Stimulated activated naive CD4-positive, alpha-beta T cell treated with Interleukin-2 at 50 U/mL for 16 hours (primary cell): ENCODE measurements at places on chromosomes 5 and 9.

- DNase-seq, result no peak
These were observed 73.6 kb downstream of the CTSL start for GRCh38 chr9:87799503-87799902.

- no peak for DNase-seq
These were observed 68.1 kb downstream of the ARHGEF28 start for GRCh38 chr5:73694089-73694488.

DNA sequence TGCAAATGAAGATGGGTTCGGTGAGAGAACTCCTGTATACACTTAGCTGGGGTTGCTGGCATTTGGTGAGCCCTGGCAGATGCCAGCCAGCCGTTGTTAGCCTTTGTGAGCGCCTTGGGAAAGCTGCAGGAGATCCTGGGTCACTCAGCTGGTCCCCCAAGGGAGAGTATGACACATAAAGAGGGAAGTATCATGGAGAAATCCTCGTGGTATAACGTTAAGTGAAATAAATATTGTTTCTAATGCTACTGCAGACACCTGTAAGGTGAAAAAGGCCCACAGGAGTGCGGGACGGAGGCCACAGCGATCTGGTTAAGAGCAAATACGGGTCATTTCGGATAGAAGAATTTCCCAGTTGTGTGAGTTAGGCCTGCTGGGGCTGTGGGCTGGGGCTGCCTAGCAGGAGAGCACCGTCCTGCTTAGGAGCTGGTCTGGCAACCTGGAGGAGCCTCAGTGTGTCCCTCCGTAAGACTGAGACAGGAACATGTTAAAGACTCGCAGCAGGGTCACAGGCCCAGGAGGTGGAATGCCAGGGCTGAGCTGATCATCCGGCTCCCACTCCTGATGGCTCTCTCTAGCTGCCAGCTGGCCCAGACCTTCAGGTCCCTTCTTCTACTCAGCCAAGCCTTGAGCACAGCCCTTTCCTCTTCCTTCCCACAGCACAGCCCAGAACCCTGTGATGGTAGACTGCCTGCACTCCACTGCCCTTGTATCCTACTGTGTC, 4.9 kb downstream of the NKX2-5 start:
- no peak for DNase-seq

- DNase-seq, result no peak
These were observed 205.5 kb upstream of the TARS1 start for GRCh38 chr5:33235304-33235703.

DNA sequence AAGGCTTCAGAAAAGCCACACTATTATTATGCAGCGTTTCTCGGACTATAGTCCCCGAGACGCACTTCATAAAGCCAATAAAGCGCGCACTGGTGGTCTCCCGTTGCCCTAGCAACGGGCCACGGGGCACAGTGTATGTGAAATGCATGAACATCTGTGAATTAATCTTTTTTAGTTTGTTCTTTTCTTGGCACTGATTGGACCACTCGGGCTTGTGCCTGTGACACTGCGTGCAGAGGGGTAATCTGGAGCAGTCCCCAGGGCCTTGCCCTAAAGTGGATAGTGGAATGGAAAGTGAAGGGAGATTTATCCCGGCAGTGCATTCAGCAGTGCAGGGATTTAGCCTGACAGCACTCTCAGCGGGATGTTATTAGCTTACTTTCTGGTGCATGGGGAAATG, 92.1 kb downstream of the TLE4 start:
- no peak for DNase-seq

DNA sequence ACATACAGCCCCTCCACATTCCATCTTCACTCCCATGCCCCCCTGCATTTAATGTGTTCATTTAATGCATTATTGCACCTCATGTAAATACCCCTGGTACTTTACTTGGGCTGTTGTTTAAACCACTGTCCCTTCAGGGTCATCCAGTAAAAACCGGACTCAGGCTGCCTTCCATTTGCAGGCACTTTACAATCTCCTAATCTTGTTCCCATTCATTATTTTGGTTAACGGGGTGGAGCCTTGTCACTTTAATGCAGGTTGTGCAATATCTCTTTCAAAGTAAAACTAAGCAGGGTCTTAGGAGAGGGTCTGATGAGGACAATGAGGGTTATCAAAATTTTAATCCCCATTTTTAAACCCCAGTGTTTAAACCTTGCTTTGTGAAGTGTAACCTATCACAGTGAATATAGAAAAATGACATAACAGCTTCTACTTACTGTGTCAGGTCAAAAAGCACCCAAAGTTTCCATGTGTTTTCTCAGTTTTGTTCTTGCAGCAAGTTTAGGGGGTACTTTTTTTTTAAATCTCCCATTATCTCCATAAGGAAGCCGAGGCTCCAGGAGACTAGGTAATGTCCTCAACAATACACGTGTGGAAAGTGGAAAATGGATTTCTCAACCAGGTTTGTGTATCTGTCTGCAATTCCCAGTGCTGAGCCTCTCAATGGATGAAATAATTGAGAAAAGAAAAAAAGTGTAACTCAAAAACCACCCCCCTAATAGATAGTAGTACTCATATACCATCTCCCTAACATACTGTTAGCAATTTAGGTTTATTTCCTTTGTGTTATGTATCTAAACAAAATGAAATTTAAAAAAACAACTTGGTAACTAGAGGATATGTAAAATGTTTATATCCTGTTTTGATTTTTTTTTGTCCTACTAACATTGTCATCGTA, 54.2 kb upstream of the SPRY4 start:
- no peak for DNase-seq
